ENCODE measurements at places on chromosomes 4 and X.

DNA sequence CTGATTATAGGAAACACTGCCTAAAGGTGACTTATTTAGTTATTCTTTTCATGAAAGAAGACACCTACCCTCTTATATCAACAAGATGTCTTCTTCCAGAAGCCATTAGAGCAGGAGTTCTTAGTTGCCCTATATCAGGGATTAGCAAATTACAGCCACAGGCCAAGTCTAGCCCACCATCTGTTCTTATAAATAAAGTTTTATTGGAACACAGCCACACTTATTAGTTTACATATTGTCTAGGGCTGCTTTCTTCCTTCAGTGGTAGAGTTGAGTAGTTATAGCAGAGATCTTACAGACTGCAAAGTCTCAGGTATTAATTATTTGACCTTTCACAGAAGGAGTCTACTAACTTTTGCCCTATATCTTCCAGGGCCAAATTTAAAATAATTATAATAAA lies 157.2 kb upstream of the NOCT start:
- no peak for DNase-seq

- no peak for DNase-seq
Measured at GRCh38 chrX:103726477-103726876, 15.8 kb downstream of the TMEM31 start.

- DNase-seq: no peak
Measured at GRCh38 chrX:39725928-39726619, 371.7 kb downstream of the BCOR start.

DNA sequence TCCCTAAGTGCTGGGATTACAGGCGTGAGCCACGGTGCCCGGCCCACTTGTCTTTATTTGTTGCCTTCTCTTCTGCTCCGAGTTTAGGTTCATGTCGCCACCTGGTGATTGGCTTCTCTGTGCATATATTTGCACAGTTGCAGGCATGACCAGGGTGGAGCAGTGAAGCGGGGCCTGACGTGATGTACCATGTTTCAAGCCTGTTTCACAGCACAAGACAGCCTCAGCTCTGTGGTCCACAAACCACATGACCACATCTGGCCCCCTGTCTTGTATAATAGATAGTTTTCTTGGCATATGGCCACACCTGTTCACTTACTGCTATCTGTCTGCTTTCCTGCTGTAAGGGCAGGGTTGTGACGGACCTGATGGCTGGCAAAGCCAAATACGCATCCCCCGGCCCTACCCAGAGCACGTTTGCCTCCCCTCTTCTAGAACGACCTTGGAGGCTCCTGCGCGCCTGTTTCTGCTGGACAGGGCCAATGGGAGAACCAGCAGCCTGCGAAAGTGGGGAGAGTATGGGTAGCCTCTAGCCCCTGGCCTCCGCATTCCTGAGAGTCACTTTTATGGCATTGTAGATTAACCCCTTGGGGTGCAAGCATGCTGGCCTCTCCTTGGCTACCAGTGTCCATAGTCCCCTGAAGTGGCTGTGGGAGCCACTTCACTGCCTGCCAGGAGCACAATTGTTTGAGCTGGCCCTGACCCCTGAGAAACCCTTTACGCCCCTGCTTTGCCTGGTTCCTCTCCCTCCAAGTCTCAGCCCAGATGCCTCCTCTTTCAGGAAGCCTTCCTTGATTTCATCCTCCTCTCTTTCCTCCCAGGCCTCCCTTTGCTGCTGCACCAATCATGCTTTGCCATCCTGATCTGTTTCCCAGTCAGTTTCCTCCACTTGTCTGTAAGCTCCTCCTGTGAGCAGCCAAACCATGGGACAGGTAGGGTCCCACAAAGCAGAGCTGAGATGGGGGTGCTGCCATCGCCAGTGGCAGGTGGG lies 6.0 kb upstream of the SH3TC1 start:
- DNase-seq: no peak

DNA sequence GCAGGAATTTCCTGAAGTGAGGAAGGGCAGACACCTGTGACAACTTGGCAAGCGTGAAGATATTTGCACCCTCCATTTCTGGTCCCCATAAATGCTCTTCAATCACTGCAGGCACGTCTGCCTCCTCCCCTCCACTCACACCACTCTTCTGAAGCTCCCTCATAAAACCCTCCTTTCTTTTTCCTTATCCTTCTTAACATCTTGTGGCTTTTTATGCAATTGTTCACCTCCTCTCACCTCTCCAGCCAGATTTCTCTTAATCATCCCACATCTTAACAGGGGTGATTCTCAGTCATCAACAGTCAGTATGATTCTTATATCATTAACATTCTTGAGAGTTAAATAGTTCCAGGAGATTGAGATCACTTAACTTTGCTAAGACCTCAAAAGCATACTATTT lies 277.4 kb downstream of the SPRY1 start:
- no peak for DNase-seq

- DNase-seq: no peak
Measured at GRCh38 chr4:48694824-48695223, 85.3 kb downstream of the FRYL start.

GRCh38 chr4:41442810-41443209 lies 95.1 kb upstream of the LIMCH1 start:
- DNase-seq: no peak

GRCh38 chr4:86706923-86707597 lies 112.9 kb downstream of the PTPN13 start:
- DNase-seq: no peak

- no peak for DNase-seq
Measured at GRCh38 chr4:3384771-3385710, 56.7 kb upstream of the HGFAC start.

DNA sequence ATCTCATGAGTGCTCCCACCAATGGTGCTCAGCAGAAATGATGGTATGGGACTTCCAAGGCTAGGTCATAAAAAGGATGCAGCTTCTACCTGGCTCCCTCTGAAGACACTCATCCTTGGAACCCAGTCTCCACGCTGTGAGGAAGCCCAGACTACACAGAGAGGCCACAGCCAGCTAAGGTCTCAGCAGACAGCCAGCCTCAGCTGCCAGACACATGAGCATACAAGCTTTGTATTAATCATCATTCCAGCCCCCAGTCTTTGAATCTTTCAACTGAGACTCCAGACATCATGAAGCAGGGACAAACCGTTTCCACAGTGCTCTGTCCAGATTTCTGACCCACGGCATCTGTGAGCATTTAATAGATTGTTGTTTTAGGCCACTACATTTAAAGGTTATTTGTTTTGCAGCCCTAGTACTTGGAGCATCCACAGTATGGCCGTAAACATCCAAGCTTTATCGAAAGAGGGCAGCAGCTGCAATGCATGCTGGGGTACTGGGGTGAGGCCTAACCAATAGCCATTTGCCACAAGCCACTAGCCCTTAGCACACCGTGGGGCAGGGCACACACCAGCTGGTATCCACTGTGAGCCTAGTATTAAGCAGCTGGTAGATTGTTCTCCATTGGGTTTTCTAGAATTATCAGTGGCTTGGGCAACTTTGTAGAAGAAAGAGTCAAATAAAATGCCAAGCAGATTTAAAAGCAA lies 449.1 kb downstream of the BCOR start:
- no peak for DNase-seq

- no peak for DNase-seq
Measured at GRCh38 chrX:15816886-15817285, 26.6 kb downstream of the ZRSR2 start.

GRCh38 chr4:6916587-6917460 lies 7.2 kb downstream of the TBC1D14 start:
- no peak for DNase-seq

- no peak for DNase-seq
Measured at GRCh38 chr4:5735463-5735862, 24.5 kb downstream of the EVC start.

DNA sequence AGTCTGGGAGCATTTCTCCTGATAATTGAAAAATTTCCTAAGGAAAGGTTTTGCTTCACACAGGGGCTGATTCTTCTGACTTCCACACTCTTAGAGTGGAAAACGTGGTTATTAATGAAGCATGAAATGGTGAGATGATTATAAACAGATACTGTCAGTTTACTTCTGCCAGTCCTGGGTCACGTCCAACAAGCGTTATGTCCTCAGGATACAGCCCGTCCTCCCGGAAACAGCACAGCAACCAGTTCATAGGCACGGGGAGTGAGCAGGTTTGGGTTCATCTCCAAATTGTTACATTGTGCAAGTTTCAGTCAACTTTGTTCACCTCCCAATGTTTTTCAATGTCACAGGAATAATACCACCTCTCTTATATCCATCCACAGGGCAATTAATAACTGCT lies 98.8 kb downstream of the NPNT start:
- DNase-seq: no peak

DNA sequence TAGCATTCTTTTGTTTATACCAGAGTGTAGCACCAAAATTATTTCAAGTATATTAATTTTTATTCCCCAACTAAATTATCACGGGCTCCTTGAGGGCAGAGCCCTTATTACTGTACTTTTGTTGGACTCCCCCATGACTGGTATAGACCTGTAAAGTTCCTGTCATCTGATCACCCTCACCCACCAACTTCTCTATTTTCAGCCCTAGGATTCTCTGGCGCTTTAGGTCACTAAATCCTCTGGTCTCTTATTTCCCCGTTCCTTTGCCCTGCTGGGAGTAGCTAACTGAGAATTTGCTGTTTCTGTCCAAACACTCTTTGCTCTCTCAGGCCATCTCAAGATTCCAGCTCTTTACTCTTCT lies 3.2 kb upstream of the XKRX start:
- DNase-seq: no peak

DNA sequence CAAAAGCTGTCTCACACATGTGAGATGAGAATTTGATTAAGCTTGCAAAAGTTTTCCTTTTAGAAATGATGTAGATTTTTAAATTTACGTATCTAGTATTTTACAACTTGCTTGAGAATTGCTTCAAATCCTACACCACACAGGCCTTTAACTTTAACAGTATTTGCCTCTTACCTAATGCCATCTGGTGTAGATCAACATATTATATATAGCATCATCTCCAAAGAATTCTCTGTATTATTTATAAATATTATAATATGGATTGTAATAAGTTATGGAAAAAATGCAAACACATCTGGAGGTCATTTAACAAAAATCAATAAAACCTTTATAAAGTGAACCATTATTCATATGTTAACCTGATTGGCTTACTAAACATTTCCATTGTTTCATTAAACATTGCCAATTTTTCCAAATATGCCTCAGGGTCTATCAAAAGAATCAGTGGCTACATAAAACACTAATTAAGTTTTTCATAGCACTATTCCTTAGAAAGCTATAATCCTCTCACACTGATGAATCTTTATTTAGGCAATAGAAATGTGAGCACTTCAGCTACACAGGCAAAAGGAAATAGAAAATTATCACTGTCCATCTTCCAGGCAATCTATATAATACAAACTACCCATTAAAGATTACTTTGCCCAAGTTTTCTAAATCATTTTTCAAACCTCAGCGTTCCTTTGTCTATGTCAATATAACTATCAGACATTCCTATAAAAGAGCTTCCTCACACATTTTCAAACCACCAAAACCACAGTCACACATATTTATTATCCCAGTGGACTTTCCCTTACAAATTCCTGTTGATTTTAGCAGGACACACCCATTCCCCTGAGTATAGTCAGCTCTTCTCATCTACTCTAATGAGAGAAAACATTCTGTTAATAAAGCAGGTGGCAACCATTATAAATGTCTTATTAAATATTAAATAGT lies 83.5 kb upstream of the INTU start:
- no peak for DNase-seq

DNA sequence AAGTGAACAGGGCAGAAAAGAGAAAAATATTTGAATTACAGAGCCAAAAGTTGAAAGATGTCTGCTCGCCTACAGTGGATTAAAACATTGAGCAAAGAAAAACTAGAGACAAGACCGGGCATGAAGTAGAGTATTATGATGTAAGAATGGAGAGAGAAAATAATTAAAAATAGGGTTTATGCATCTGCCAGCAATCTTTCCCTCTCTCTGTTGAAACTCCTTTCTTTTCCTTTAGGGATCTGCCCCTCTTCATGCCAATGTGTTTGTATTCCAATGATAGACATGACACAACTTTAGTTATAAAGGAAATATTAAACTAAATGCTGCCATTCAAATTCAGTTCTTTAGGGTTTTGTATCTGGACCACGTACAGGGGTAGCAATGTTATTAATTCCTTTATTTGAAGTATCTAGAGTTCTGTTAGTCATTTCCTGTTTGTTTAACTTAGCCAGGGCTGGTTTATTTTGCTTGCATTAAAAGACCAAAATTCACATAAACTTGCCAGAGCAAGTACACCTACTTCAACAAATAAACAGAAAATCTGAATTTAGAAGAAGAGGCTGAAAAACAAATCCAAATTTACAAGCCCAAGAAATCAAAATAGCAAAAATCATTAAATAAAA lies 202.6 kb downstream of the SPOCK3 start:
- DNase-seq: no peak

GRCh38 chr4:88697141-88697540 lies 488 bp downstream of the NAP1L5 start:
- peak; percentile 66 for DNase-seq

GRCh38 chr4:25051534-25051933 lies 20.8 kb upstream of the LGI2 start:
- no peak for DNase-seq

GRCh38 chr4:77600521-77601451 lies 4.8 kb upstream of the CXCL13 start:
- DNase-seq: no peak

DNA sequence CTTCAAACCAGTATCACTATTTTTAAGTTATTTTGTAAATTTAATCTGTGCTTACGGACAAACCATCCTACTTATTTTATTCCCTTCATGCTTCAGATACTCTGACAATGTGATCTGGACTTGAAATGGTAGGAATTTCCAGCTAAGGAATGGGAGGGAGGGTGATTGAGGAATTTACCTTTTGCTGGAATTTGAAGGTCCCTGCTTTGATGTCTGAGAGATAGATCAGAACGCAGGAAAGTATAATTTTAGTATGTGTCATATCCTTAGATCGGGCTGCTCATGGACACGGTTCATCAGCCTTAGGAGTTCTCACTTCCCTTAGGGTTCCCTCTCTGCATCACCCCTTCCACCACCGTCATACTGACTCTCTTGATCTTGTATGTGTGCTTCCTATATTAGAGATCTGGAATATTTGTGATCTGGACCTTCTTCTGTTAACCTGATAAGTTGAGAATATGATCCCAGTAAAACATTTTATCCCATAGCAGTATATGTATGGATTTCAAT lies 16.8 kb downstream of the OCRL start:
- DNase-seq: no peak

DNA sequence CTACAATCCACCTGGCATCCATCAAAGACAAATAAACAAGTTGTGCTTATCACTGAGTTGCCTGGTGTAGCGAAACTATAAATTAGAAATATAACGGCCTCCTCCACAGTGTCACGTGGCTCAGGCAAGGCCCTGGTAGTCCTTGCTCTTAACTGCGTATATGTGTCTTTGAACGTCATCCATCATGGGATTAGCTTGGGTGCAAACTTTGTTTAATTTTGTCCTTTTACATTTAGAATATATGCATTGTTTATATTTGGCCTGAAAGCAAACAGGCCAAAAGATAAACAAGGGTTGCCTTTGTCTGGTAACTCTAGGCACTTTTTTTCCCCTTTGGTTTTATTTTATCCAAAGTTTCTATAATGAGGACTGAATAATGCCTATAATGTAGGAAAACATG lies 184.9 kb downstream of the KIT start:
- DNase-seq: no peak

GRCh38 chr4:77007358-77008230 lies 58.0 kb downstream of the SEPTIN11 start:
- DNase-seq: no peak

GRCh38 chrX:134685668-134686067 lies 27.4 kb upstream of the PLAC1 start:
- DNase-seq: no peak

All from ascending aorta (tissue), 2 donors.